ENCODE measurements at places on chromosomes 12 and 14.

DNA sequence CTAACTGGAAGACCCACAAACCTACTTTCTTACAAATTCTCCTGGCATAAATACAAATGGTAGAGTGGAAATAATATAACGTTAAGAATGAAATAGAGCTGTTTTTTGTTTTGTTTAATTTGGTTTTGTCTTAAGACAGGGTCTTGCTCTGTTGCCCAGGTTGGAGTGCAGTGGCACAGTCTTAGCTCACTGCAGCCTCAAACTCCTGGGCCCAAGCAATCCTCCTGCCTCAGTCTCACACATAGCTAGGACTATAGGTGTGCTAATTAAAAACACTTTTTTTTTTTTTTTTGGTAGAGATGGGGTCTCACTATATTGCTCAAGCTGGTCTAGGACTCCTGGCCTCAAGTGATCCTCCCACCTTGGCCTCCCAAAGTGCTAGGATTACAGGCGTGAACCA lies 4.1 kb upstream of the DHH start:
- no peak for DNase-seq

DNA sequence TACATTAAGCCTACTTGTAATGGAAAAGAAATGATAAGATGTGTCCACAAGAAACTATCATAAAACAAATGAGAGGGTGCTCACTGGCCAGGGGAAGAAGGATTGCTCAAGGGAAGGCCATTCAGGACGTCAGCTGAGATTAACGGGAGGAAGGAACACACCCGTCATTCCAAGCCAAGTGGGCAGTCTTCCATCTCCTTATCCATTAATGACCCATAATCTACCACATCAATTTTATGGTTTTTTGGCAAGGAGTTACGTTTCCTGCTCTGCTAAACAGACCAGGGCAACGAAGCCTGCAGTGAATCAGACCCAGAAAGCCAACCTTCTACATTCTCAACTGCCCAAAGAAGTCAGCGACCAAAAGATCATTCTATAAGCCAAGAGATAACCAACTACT lies 25.1 kb downstream of the PRKAB1 start:
- DNase-seq = no peak

GRCh38 chr14:55767286-55767685 lies 187.3 kb downstream of the KTN1 start:
- DNase-seq = no peak

DNA sequence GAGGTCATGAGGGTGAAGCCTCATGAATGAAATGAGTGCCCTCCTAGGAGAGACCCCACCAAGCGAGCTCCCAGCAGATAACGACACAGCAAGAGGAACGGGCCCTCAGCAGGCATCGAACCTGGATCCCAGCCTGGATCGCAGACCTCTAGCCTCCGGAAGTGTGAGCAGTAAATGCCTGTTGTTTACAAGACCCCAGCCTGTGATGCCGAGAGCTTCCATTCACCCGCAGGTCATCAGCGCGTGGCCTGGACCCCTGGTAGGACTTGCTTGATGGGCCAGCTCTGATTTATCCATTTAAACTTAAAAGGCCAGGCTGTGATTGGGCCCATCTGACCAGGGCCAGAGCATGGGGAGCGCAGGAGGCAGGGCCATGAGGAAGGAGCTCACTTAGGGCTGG lies 7.0 kb downstream of the TMEM179 start:
- DNase-seq = no peak

- DNase-seq = no peak
These were observed 18.8 kb upstream of the GAS2L3 start for GRCh38 chr12:100554608-100555077.

DNA sequence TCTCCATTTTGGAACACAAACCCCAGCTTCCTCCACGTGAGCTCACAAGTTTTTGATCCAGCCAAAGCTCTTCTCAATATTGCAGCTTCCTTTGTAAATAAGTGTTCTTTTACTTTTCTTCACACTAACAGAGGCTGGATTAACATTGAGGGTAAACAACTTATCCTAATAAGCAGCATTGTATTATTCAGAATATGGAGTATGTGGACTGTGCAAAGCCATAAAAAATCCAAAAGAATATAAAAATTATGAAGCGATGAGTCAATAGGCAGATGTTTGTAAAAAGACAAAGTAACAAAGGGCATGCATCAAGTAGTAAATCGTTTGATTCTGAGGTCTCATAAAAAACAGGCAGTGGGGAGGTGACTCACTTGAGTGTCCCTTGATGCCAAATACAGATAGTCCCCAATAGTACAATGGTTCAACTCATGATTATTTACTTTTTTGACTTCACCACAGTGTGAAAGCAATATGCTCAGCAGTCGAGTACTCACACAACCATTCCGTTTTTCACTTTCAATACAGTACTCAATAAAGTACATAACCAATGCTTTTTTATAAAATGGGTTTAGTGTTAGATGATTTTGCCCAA lies 23.1 kb upstream of the KCNK10 start:
- no peak for DNase-seq

GRCh38 chr12:69548687-69549086 lies 36.6 kb upstream of the CCT2 start:
- no peak for DNase-seq

DNA sequence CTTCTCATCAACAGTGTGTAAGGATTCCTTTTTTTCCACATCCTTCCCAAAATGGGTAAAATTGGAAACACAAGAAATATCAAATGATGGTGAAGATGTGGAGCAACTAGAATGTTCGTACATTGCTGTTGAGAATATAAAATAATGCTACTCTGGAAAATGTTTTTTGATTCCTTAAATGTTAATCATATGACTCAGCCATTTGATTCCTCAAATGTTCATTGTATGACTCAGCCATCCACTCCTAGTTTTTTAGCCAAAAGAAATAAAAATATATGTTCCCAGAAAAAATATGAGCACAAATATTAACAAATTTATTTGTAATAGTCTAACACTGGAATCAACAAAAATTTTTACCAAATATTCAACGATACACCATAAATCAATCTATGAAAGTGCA lies 1108.6 kb downstream of the LRFN5 start:
- DNase-seq = no peak

GRCh38 chr12:89470741-89471509 lies 53.7 kb downstream of the GALNT4 start:
- no peak for DNase-seq

Data from activated T-cell treated with anti-CD3 and anti-CD28 coated beads, Interleukin-2, amount 50 U/mL, for 48 hours (primary cell).